ENCODE measurements at places on chromosomes 2 and 18. TPM values are rescaled to one million over a fixed set of nuclear protein-coding genes. Genes with fewer than 3 reads are reported as not detected.

GRCh38 chr18:57698571-57699276 is 77.1 kb upstream of the NARS1 start:
- ATAC-seq, result no peak

DNA sequence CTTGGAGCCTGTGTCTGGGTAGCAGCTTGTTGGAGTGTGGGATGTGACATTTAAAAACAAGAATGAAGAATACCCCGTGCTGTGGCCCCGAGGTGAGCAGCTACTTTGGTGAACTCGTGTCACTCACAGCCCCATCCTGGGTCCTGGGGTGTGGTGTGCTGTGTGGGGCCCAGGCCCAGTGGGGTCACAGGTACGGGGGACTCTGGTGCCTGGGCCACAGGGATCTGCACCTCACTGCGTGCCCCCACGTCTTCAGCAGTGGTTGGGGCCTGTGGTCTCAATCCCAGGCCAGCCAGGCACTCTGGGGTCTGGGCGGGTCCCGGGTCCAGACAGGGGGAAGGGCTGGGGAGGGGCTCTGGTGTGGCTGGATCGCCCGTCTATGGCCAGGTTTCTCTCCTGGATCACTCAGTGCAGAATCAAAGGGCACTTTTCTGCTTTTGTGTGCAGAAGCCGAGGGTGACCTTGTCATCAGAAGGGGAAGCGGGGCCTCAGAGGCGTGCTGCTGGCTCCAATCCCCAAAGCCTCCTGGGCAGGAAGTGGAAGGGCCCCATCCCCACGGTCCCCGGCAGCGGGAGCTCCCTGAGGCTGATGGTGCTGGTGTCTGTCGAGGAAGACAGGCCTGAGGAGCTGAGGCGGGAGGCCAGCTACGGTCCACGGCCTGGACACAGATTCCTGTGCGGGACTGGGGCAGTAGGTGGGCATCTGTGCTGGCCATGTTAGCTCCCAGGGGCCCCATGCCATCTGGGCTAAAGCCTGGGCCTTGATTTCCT is 1.4 kb downstream of the GPR35 start:
- ATAC-seq, result no peak

The IFT172 gene
- 10.3 TPM for total RNA-seq

GRCh38 chr18:30676053-30676480 is 366.5 kb downstream of the DSC3 start:
- no peak for ATAC-seq

DNA sequence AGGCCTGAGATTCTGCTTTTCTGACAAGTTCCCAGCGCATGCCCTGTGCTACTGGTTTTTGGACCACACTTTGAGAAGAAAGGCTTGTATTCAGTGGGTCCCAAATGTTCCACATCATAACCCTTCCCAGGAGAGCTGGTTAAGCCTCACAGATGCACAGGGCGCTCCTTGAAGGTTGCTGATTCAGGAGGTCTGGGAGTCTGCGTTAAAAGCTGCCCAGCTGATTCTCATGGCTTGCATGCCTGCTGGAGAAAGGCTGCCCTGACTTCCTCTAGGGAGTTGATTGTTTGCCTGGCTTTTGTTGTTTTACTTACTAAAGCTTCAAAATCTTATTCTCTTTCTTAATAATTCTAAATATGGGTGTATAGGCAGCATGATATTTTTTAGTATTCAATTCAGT is 20.7 kb downstream of the CRYGD start:
- no peak for ATAC-seq

The HAAO gene
- 4.1 TPM for total RNA-seq

DNA sequence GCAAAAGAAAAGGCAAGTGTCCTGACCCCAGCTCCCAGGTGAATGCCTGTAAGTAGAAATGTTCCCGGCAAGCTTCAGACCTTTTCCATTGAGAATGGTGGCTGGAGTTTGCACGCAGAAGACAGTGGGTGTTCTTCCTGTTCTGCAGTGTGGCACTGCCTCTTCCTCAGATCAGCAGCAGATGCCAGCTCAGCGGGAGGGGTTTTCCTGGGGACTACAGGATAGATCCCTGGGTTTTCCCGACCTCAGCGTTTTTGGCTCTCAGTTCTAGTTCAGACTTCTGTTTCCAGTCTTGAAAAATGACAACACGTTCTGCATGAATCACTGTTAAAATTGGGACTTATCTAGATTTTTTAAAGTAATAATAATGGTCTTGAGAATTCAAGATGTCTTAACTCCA is 39.2 kb downstream of the GRHL1 start:
- no peak for ATAC-seq

DNA sequence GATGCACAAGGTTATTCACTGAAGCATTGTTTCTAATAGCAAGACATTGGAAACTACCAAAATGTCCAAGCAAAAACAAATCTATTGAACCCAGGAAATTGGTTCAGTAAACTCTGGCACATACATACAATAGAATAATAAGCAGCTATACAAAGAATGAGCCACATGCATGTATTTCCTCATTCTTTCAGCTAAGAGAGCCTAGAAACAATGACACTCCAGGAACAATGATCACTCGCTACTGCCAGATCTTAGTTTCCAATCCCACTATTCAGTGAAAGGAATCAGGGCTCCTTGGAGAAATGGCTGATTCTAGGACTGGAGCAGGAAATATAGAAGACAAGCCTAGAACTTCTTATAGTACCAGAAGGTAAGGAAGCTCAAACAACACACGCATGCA is 221.9 kb upstream of the AGAP1 start:
- ATAC-seq, result no peak

The TSPYL6 gene
- not detected for total RNA-seq

The IL1B gene
- total RNA-seq, result 4.1 TPM

The CFC1 gene
- total RNA-seq, result not detected

- no peak for ATAC-seq
These were observed 9.0 kb downstream of the MAB21L4 start for GRCh38 chr2:240886678-240887609.

DNA sequence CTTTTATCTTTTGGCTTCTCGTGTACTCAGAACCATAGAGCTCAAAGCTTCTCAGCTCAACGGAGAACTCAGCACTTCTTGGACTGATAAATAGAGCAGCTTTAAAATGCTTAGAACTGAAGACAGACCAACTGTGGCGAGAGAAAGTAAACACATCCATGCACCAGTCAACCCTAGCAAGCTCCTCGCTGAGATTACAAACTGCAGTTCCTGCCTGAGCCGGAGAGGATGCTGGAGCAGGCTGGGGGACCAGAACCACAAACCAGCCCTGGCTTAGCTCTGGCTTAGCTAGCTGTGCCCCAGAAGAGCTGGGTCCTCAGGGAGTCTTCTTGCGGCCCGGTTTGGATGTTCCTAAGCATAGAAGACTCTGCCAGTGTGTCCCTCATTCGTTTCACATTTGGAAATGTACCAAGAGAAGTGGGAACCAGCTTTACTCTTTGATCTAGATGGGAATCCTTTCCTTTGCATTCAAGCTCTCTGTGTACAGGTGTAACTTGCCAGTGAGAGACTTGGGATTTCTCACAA is 5.6 kb downstream of the PAX8 start:
- no peak for ATAC-seq

- no peak for ATAC-seq
These were observed 367.8 kb upstream of the ID2 start for GRCh38 chr2:8314063-8314462.

The SERPINB12 gene
- total RNA-seq, result 0.60 TPM

GRCh38 chr18:54090856-54091255 is 133.6 kb downstream of the MBD2 start:
- ATAC-seq, result no peak

The TTC39C gene
- 24.6 TPM for total RNA-seq

GRCh38 chr18:13538630-13539029 is 187.7 kb downstream of the FAM210A start:
- no peak for ATAC-seq

GRCh38 chr18:13461469-13461868 is 242.9 kb downstream of the LDLRAD4 start:
- no peak for ATAC-seq

The LYPD6 gene
- 0.96 TPM for total RNA-seq

The POTEI gene
- total RNA-seq, result not detected

GRCh38 chr2:175855794-175856453 is 146.1 kb downstream of the LNPK start:
- ATAC-seq, result no peak

The MC4R gene
- total RNA-seq, result not detected

DNA sequence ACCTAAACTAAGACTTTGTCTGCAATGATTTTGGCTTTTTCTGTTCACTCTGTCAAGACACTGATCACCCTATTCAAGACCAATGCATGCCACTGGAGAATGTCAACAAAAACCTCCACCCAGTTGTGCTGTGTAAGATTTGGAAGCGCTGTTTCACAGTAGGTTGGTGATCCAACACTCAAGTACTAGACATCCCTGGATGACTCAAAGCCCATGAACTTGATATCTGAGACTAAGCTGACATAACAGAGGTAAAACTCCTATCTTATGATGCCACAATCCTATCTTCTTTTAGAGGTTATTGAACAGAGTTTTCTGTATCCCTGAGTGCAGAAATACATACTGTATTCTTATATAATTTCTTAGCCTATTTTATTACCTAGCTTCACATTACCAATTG is 251.3 kb upstream of the ETAA1 start:
- no peak for ATAC-seq

GRCh38 chr2:120560330-120560729 is 175.3 kb upstream of the GLI2 start:
- ATAC-seq, result no peak

- ATAC-seq, result no peak
These were observed 227.6 kb downstream of the SEPTIN10 start for GRCh38 chr2:109386004-109386695.

GRCh38 chr18:22034276-22034675 is 135.1 kb upstream of the GATA6 start:
- ATAC-seq, result no peak

DNA sequence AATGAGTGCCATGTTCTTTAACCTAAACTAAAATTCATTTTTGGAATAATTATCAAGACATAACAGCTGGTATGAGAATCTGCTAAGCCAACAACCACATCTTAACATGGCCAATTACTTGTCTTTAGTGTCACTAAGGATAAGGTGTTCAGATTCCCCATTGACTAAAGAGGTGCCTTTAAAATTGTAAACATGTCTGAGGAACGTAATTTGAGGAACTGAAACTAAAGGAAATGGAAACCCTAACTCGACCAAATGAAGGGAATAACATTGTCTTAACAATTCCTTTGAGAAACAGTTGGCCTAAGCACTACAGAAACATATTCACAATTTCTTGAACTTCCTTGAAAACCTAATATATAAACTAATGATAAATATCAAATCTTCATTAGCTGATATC is 355.4 kb upstream of the GULP1 start:
- ATAC-seq, result no peak

The NMS gene
- total RNA-seq, result not detected

GRCh38 chr18:37440206-37440605 is 125.4 kb downstream of the CELF4 start:
- no peak for ATAC-seq

- peak; percentile 44 for ATAC-seq
These were observed 74.7 kb upstream of the ETAA1 start for GRCh38 chr2:67322353-67323001.

The SATB2 gene
- total RNA-seq, result 1.1 TPM

The DPYSL5 gene
- not detected for total RNA-seq

The BCL2L11 gene
- 16.6 TPM for total RNA-seq

GRCh38 chr18:23964282-23965238 is 50.0 kb upstream of the TTC39C start:
- ATAC-seq, result peak; percentile 83

- ATAC-seq, result no peak
These were observed 23.7 kb downstream of the PCARE start for GRCh38 chr2:29050591-29050990.

DNA sequence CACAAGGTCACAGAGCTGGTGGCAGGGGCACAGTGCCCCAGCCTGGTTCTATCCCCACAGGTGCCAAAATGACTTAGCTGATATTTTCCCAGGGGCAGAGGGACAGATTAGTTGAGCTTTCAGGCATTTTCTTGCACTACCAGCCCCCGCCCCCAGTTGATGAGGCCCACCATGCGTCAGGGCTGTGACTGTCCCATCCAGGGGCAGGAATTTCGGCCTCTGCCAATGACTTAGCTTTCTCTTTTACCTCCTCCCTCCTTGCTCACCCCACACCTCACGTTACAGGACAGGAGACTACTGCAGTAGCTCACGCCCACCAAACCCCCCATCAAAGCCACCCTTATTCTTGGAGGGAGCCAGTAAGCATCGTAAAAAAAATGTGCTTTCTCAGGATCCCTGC is 31.5 kb downstream of the MRO start:
- ATAC-seq, result no peak

DNA sequence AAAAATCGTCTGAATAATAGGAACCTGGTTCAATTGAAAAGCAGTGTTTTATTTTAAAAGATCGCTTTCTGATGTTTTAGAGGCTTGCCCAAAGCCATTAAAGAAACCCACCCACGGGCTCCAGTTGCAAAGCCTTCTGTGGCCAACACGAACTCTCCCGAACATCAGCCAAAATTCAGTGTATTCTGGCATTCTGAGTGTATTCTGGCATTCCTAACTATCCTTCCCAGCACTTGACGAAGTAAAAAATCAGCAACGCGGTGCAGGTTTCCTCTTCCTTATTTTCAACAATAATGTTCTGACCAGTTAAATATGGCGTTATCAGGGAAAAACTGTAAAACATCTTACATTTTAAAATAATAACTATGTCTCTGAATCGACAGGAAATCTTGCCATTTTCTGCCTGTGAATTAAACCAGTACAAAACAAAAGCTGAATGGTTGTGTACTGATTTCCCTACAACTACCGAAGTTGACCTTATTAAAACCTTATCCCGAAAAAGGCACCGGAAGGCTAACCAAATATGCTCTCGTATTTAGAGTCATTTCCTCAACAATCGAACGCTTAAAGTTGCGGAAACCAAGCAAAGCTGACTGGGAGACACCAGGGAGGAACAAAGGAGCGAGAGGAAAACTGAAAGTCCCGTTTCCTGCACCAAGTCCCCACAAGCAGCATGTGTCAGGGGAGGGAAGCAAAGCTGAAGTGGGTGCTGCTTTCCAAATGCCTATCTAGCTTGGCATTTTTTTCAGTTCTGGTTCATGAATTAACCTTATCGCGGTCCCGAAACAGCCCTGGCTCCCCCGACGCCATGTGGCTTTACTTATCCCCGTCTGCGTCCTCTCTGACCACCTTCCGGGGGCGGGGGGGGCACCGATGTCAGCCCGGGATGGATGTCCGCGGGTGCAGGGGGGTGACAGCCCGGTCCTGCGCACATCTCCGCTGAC is 44.3 kb downstream of the ZNF516 start:
- ATAC-seq, result peak; percentile 54

DNA sequence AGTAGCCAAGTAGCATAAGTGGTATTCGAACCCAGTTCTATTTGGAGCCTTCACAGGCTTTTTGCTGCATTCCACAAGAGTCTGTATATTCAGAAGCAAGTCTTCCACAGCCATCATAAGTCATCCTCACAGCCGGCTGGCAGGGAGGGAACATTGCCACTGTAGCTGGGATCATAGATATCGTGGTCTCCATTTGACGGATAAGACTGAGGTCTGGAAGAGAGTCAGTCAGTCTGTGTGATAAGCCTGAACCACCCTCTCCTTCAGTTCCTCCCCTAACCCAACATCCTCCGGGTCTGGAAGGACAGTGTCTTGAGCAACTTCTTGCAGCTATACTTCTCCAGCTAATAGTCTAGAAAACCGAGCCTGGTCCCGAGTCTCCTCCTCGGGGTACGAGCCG is 17.0 kb upstream of the C1QL2 start:
- no peak for ATAC-seq

The ALLC gene
- total RNA-seq, result not detected

- ATAC-seq, result no peak
These were observed 81.6 kb upstream of the CYRIA start for GRCh38 chr2:16747257-16747656.

The TRIM54 gene
- total RNA-seq, result 0.16 TPM
